ENCODE measurements at places on chromosomes 7 and 10.

DNA sequence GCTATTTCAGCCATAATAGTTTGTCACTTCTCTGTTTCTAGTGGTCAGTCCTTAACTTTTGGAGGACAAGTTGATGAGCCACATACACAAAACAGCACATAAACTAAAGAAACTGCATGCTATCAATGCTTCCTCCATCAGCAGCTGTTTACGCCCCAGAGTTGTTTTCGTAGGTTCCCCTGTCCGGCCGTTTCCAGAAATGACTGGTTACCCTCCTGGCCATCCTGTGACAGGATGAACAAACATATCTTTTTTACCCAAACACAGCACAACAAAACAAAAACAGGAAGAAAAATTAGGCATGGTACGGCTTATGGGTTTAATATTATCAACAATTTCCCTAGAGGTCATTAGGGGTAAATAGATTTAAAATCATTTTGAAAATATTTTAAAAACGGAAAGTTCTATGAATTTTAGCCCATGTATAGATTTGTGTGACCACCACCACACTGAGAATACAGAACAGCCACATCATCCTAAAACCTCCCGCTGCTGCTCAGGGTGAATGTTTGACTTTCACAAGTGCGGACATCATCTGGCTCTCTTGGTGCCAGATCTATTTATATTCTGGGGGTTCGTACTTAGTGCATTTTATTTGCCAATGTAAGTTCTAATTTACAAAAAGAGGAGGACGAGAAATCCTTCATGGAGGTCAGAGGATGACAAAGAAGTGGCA lies 74.8 kb downstream of the HIPK2 start:
- no peak for DNase-seq

DNA sequence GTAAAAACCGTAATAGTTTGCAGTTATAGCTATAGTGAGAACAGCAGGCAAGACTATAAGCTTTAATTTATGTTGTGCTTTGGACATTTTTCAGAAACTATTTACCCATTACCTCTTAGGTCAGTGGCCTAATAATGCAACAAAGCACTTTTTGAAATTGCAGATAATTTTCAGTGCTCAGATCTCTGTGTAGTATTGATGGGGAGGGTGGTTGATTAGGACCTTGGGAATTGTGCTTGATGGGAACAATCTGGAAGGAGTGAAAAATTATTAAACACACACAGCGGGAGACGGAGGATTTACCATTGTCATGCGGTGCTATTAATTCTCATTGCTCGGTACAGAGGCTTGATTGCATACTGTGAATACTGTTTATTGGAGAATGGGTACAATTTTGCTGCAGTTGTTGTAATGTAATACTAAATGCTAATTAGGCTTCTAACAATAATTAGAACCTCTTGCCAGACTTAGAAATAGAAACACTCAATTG lies 304.8 kb downstream of the LRMDA start:
- no peak for DNase-seq

- DNase-seq, result no peak
Measured at GRCh38 chr7:87067788-87068187, 8.3 kb upstream of the ELAPOR2 start.

GRCh38 chr7:100964630-100965029 lies 4.7 kb upstream of the MUC12 start:
- no peak for DNase-seq

- no peak for DNase-seq
Measured at GRCh38 chr10:1814556-1814955, 77.2 kb upstream of the ADARB2 start.

DNA sequence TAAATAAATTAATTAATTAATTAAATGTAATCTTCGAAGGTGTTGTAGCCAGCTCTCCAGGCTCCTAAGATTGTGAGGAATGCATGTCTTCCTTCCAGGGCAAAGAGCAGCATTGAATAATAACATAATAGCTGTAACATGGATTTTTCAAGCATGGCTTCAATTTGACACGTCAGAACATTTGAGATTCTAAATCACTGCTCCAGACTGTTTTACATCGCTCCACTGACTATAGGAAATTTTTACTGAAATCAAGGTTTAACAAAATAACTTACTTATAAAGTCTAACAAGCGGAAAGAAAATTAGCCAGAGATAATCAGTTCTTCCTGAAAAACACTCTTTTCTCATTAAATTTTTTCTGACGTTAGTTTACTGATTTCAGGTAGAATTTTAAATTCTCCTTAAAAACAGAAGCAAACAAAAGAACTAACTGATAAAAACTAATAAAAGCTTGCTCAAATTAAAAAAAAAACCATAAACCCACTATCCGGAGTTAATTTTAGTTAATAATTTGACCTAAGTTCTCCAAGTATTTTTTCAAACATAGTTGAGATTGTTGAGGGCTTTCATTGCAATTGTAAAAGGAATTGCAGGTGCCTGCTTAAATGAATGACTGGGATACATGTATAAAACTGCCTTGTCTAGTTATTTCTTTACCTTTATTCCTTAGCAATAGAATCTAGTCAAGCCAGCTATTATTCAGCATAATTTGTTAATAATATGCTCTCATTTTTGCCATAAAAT lies 51.2 kb upstream of the SGCE start:
- no peak for DNase-seq

GRCh38 chr7:90713628-90714027 lies 117.5 kb downstream of the CDK14 start:
- DNase-seq, result no peak

DNA sequence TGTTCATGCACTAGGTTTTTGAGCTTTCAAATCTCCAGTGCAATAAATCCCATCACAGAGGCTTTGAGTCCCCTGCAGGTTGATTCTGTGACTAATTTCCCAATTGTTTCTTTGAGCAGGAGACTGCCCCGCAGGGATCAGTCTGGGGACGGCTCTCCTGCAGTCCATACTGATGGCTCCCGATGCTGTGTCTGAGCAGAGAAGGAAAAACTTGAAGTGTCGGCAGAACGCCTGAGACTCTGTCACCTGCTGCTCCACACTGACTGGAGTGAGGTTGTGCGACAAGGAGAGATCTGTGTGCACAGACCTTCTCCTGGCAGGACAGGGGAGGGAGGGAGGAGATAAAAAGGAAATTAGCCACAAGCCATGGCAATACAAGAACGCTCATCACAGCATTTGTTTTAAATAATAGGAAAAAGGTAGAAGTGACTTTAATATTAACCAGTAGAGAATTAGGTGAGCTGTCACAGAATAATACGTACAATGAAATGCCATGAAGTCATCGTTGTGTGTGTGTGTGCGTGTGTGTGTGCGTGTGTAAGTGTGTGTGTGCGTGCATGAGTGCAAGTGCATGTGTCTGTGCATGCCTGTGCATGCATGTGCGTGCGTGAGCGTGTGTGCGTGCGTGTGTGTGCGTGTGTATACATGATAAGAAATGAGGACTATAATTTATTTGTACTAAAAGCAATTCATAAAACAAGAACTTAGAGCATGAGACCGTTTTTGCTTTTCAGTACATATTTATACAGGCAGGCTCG lies 38.2 kb downstream of the HTR5A start:
- no peak for DNase-seq
